HFFc6 (cell line): ENCODE measurements at places on chromosomes 7 and 10. TPM values are rescaled to one million over a fixed set of nuclear protein-coding genes. Genes with fewer than 3 reads are reported as not detected.

The PDE6C gene
- total RNA-seq, result not detected in 3 replicates

The WNT16 gene
- 0.11 to 0.27 TPM (median 0.18 TPM) in 3 replicates for total RNA-seq

The TMEM196 gene
- not detected in 3 replicates for total RNA-seq

The CCDC6 gene
- 32.6 to 41.6 TPM (median 33.2 TPM) in 3 replicates for total RNA-seq

The CLDN3 gene
- not detected in 3 replicates for total RNA-seq

The TAS2R40 gene
- not detected in 2 replicates for total RNA-seq

The CYP2E1 gene
- 0.88 to 1.3 TPM (median 1.2 TPM) in 3 replicates for total RNA-seq

The CRTAC1 gene
- not detected in 3 replicates for total RNA-seq

The ANTXRL gene
- not detected in 3 replicates for total RNA-seq

The DGKB gene
- 0.43 to 1.0 TPM (median 0.55 TPM) in 3 replicates for total RNA-seq

The EBLN1 gene
- total RNA-seq, result not detected in 3 replicates

The BMPER gene
- total RNA-seq, result 8.0 and 11.5 TPM in 2 replicates

The TMEM273 gene
- not detected in 2 replicates for total RNA-seq

The LIPF gene
- not detected in 3 replicates for total RNA-seq
